Non-pigmented ciliary epithelial cell (primary cell): ENCODE measurements at places on chromosomes 2 and 18.
A peak's percentile ranks its signal among the peaks of the same experiment; 100 is the strongest.

DNA sequence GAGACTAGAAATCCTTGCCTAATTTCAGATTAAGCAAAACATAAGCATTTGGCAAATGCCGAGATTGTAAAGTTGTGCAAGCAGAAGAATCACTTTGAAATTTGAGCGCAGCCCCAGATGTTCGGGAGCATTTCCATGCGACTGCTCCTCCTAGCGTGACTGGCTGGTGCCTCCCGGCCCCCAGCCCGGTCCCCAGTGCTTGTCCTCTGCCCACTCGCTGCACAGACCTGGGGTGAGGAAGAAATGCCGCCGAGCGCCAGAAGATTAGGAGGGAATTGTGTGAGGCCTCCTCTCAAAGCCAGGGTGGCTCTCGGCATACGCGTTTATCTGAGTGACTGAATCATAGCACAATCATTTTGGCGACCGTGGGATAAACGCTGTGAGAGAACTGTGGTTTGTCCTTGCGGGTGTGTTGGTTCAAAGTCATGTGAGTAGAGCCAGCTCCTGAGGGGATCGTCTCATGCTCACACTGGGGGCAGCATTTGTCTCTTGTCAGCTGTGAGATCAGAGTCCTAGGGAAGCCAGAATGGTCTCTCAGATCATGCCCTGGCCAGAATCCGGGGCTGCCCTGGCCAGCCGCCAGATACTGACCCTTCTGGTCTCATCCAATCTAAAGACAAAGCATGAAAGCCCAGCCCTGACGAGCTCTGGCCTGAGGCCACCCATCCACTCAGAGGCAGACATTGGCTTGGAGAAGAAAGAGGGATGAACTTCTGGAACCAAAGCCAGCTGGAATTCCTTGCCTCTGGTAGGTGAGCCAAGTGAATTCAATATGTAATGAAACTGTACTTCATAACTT, 189.3 kb downstream of the SH3RF3 start:
- DNase-seq: peak; percentile 69

DNA sequence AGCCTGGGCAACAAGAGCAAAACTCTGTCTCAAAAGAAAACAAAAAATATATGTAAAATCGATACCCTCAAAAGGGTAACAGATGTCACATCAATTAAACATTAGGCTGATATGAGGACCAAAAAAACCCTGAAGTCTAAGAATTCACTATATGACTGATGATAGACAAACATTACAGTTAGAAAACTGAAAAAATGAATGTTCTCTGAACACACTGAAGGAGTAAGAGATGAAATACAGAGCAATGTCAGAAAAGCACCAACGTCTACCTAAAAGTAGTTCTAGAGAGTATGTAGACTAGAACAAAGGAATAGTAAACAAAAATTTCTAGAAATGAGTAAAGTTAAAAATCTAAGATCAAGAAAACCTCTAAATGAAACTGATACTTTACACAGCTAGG, 81.9 kb downstream of the SLC66A3 start:
- no peak for DNase-seq

- DNase-seq: no peak
These were observed 56.9 kb downstream of the WDR75 start for GRCh38 chr2:189498205-189498604.

GRCh38 chr2:177249038-177249437, 15.5 kb downstream of the NFE2L2 start:
- no peak for DNase-seq

GRCh38 chr2:73877071-73877802, 15.6 kb upstream of the ACTG2 start:
- DNase-seq: no peak

DNA sequence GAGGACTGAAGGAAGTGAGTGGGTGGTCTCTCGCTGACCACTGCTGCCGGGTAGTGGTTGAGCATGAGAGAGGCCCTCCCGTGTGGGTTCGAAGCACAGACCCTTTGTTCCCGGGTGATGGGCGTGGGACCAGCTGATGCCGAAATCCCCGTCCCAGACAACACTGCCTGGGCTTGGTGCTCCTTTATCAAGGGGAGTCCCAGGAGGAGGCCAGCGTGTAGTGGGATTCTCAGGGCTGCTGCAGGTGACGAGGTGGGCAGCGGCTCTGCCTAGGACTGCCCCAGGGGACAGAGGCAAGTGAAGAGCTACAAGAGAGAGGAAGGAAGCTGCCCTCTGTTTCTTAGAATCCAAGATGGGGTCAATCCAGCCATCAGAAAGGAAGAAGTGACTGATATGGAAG, 251.3 kb upstream of the PXDN start:
- no peak for DNase-seq

- no peak for DNase-seq
These were observed 126.1 kb downstream of the FAM161A start for GRCh38 chr2:61727746-61728145.

GRCh38 chr18:28365411-28365831, 188.5 kb upstream of the CDH2 start:
- DNase-seq: peak; percentile 17

- no peak for DNase-seq
These were observed 661.1 kb downstream of the BCL11A start for GRCh38 chr2:59892398-59892797.

GRCh38 chr2:202127687-202128331, 54.8 kb downstream of the KIAA2012 start:
- DNase-seq: no peak

DNA sequence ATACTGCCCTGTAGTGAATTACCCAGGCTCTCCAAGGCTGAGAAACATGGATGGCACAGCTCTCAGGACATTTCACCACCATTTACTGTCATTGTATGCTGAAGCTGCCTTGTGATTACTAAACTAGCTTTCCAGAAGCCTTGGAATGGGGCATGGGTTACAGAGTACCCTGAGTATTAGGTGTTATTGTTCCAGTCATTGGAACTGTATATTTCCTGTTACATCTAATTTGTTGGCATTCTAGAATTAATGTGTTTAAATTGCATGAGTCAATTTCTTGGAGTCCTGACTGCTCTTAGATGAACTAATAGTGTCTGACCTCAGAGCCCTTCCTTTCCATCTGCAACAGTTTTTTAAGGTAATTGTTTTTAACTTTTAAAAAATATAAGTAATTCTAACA, 9.0 kb downstream of the DGUOK start:
- DNase-seq: no peak

- no peak for DNase-seq
These were observed 136.0 kb downstream of the CTIF start for GRCh38 chr18:48674758-48675351.

- DNase-seq: no peak
These were observed 431.5 kb downstream of the RNF144A start for GRCh38 chr2:7348761-7349160.

DNA sequence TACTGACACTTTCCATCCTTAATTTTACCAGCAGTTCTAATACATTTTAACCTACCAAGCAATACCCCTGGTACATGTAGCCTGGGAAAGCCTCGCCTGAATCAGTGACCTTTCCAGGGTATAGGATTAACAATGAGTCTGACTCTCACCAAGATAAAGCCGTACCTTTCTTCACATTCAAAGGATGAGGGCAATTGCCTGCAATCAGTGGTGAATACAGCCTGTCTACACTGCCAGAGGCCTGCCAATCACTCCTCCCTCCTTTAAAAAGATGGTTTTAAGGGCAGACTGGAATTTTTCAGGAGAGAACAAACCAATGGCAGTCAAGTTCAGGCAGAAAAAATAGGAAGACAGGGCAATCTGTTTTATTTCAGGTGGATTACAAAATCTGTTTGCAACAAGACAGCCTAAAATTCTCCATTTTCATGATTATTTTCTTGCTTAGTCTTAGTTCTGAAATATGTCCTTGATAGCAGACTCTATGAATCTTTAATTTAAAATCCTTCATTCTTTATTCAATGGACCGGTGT, 4.8 kb downstream of the EPHA4 start:
- DNase-seq: no peak

DNA sequence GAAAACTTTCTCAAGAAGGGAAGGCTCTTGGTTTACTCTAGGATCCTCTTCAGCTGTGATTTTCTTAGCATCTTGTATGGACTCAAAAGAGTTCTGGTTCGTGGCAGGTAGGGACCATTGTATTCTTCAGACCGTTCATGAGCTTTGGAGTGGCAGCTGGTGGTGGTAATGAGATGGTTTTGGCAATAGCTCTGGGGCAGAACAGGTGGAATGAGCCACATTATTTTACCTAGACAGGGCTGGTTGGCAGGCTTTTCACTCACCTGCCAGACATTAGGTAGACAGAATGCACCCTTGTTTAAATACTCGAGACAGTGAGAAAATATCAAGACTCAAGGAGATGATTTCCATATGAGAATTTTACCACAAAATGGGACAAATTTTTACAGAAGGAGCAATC, 26.2 kb upstream of the MGAT5 start:
- no peak for DNase-seq

GRCh38 chr2:189580241-189580651, 340 bp downstream of the SLC40A1 start:
- no peak for DNase-seq

GRCh38 chr18:11104307-11104706, 45.1 kb downstream of the PIEZO2 start:
- DNase-seq: no peak

- DNase-seq: no peak
These were observed 44.8 kb downstream of the DIPK1C start for GRCh38 chr18:74412116-74412880.

DNA sequence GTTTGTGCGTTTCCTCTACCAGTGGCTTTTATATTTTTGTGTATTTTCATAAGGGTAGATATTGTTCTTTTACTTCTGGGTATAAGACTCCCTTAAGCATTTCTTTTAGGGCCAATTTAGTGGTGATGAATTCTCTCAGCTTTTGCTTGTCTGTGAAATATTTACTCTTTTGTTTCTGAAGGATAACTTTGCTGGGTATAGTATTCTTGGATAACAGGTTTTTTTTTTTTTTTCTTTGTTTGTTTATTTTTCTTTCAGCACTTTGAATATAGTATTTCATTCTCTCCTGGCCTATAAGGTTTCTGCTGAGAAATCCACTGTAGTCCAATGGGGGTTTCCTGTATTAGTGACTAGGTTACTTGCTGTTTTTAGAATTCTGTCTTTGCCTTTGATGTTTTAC, 122.7 kb downstream of the XRCC5 start:
- no peak for DNase-seq

GRCh38 chr18:67217551-67218166, 298.9 kb downstream of the DSEL start:
- peak; percentile 43 for DNase-seq

GRCh38 chr2:95313296-95314131, 16.4 kb downstream of the KCNIP3 start:
- no peak for DNase-seq

- no peak for DNase-seq
These were observed 54.0 kb downstream of the HRH4 start for GRCh38 chr18:24514439-24514838.

DNA sequence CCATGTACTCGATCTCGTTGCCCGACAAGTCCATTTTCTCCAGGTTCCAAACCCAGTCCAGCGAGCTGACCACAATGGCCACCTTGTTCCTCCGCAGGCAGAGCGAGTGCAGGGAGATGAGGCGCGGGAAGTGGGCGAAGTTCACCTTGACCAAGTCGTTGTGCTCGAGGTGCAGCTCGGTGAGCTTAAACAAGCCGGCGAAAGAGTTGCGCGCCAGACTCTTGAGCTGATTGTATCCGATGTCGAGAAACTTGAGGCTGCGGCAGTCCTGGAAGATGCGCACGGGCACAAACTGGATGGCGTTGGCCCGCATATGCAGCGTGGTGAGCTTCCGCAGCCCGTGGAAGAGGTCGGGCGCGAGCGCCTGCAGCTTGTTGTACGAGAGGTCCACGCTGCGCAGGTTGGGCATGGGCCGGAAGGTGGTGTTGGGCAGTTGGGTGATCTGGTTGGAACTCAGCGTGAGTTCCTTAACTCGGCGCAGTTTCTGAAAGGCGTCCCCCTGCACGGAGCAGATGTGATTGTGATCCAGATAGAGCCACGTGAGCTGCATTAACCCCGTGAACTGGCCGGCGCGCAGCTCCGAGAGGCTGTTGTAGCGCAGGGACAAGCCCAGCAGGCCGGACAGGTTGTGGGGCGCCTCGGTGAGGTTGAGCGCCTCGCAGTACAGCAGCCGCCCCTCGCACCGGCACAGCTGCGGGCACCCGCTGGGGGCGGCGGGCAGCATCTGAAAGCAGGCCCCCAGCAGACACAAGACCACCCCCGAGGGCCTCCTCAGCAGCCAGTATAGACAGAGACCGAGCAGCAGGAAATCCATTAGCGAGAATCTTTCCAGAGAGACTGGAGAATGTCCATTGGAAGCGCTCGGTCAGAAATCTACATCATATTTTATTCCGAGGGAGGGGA, 1.3 kb downstream of the LRRTM1 start:
- DNase-seq: no peak
